Sigmoid colon (tissue), 7 donors: ENCODE measurements at places on chromosomes 4 and X. TPM values are rescaled to one million over a fixed set of nuclear protein-coding genes. Genes with fewer than 3 reads are reported as not detected.

The PLS3 gene
- 50.2 TPM for total RNA-seq

The SSX3 gene
- not detected for total RNA-seq

The PRKG2 gene
- total RNA-seq, result 2.6 TPM

The SYAP1 gene
- total RNA-seq, result 19.9 TPM

The FATE1 gene
- total RNA-seq, result not detected

The APLN gene
- total RNA-seq, result 0.36 TPM

The TKTL1 gene
- under 0.01 TPM for total RNA-seq

The HTR2C gene
- total RNA-seq, result not detected

The USP17L27 gene
- not detected for total RNA-seq

The CXCL6 gene
- 0.33 TPM for total RNA-seq

The PLP2 gene
- 45.7 TPM for total RNA-seq

The SLC39A8 gene
- 4.2 TPM for total RNA-seq

The SLC6A14 gene
- total RNA-seq, result not detected

The VCX2 gene
- total RNA-seq, result not detected

The GLRA3 gene
- under 0.01 TPM for total RNA-seq

The F9 gene
- total RNA-seq, result not detected

The MAGEC2 gene
- not detected for total RNA-seq

The GPR173 gene
- 5.6 TPM for total RNA-seq

The CPE gene
- total RNA-seq, result 51.0 TPM

The PLAC1 gene
- total RNA-seq, result not detected

The RPS6KA6 gene
- total RNA-seq, result 4.6 TPM

The CDKL2 gene
- total RNA-seq, result 1.1 TPM

The PPM1K gene
- total RNA-seq, result 16.1 TPM

The LINC00632 gene
- 44.9 TPM for total RNA-seq

The NHS gene
- total RNA-seq, result 22.7 TPM

The RBM46 gene
- total RNA-seq, result 2.1 TPM

The PRPS2 gene
- total RNA-seq, result 99.9 TPM

The ATP8A1 gene
- 19.3 TPM for total RNA-seq

The SPIN3 gene
- total RNA-seq, result 9.4 TPM

The SH3BGRL gene
- total RNA-seq, result 358 TPM

The NHSL2 gene
- total RNA-seq, result 21.3 TPM

The DOCK11 gene
- 40.7 TPM for total RNA-seq

The PAGE5 gene
- total RNA-seq, result not detected

The MID1 gene
- 47.2 TPM for total RNA-seq

The GATA1 gene
- not detected for total RNA-seq

The NAA10 gene
- total RNA-seq, result 97.3 TPM

The PJA1 gene
- total RNA-seq, result 21.8 TPM

The USP17L26 gene
- total RNA-seq, result not detected

The CRMP1 gene
- 6.4 TPM for total RNA-seq

The SLC9A7 gene
- total RNA-seq, result 8.8 TPM

The BEND2 gene
- total RNA-seq, result not detected

The SPANXA2 gene
- total RNA-seq, result not detected

The MAOB gene
- total RNA-seq, result 65.4 TPM

The CPLX1 gene
- 0.49 TPM for total RNA-seq

The CTAG2 gene
- total RNA-seq, result not detected

The PAGE1 gene
- not detected for total RNA-seq

The SSX2B gene
- not detected for total RNA-seq

The TRIM61 gene
- 2.8 TPM for total RNA-seq

The JAKMIP1 gene
- 3.9 TPM for total RNA-seq

The ANOS1 gene
- total RNA-seq, result 1.1 TPM

The SH3RF1 gene
- 9.1 TPM for total RNA-seq

The MRPS18C gene
- 14.4 TPM for total RNA-seq

The TLR1 gene
- total RNA-seq, result 8.7 TPM
